ENCODE measurements at places on chromosomes 1 and 21. TPM values are rescaled to one million over a fixed set of nuclear protein-coding genes. Genes with fewer than 3 reads are reported as not detected.

The TTC39A gene
- total RNA-seq = 27.5 TPM

The CELA2B gene
- not detected for total RNA-seq

The TRPM2 gene
- not detected for total RNA-seq

The SIM2 gene
- total RNA-seq = not detected

GRCh38 chr1:14945132-14946010, 208.2 kb upstream of the TMEM51 start:
- DNase-seq = no peak

DNA sequence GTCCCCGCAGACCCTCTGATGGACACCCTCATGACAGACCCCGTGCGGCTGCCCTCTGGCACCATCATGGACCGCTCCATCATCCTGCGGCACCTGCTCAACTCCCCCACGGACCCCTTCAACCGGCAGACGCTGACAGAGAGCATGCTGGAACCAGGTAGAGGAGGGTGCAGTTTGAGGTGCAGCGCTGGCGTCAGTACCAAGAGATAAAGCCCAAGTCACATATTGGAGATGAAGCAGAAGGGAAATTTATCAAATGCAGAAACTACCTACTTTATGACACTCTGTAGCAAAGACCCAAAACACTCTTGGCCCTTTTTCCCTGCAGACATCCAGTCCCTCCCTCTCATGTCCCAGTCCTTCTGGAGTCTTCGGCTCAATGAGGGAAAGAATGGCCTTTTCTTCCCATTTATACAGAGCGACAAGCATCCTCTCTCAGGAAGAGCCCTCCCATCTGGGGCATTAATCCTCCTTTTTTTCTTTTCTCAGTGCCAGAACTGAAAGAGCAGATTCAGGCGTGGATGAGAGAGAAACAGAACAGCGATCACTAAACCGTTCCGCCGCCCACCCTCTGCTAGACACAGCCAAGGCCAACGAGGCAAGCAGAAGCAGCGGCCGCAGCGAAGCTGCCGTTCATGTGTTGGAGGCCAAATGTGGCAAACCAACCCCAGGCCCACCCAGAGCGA, 30.8 kb upstream of the KIF1B start:
- no peak for DNase-seq

DNA sequence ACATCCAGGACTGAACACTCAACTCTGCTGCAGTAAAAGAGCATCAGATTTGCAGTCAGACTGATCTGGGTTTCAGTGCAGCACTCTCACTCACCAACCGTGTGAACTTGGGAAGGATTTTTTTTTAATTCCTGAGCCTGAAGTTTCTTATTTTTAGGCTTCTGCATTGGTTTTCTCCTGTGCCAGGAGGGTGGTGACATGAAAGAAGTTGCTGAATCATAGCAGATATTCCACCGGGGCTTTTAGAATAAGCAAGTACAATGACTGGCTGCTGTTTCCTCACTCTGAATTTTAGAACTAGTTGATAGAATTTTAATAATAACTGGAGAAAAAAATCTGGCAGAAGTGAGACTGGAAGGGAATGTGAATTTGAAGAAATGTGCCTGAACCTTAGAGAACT, 11.6 kb downstream of the ADAM30 start:
- DNase-seq = no peak

DNA sequence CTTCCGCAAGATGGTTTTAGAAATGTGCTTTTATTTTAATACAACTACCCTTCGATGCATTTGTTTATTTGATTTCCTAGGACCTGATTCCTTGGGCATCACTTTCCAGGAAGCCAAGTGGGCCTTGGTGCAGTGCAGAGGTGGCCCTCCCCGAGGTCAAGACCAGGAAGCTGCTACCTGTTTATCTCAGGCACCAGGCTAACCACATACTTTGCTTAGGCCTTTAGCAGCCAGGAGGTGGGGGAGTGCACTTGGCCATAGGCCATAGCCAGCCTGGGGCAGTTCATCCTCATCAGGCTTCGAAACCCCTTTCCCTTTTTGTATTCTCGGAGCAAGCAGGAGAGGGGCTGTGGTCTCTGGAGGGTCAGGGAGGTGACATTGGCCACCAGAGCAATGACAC, 45.4 kb downstream of the SMYD2 start:
- DNase-seq = no peak

GRCh38 chr1:234936612-234937389, 191.8 kb downstream of the TOMM20 start:
- no peak for DNase-seq

- DNase-seq = peak; percentile 55
Measured at GRCh38 chr1:6427441-6428390, 3.1 kb downstream of the ESPN start.

GRCh38 chr1:97524211-97524610, 396.6 kb downstream of the DPYD start:
- DNase-seq = no peak

DNA sequence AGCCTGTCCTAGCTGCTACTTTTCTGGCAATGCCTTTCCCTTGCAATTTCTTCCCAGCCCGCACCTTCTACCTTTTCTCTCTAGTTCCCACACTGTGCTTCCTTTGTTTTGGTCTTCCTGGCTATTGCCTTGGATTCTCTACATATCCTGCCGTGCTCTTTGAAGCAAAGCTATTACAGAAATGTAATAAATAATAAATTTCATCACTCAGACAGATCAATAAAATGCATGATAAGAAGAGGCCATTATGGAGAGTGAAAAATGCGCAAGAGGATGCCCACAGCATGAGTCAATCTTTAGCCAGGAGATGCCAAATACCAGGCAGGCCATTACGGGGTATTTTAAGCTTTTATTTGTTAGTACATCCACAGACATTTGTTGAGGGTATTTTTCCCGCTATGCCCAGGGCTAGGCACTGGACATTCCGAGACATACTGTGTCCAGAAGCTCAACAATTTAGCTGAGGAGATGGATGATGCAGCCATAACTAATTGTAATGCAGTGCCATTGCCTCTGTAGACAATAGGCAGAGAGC, 163.6 kb downstream of the ST6GALNAC3 start:
- no peak for DNase-seq

DNA sequence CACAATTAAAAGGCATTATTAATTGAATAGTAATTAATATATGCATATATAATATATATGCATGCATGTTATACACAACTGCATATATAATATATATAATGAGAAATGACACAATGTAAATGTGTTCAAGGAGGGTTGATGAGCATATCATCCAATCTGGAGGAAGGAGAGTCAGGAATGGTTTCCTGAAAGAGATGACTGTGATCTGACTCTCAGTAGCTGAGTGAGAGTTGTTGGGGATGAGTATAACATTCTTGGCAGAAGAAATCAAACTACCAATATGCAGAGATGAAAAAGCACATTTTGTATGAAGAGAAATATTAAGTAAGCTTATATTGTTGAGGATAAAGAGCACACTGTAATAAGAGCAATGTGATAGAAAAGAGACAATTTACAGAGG, 37.3 kb downstream of the F13B start:
- DNase-seq = no peak

DNA sequence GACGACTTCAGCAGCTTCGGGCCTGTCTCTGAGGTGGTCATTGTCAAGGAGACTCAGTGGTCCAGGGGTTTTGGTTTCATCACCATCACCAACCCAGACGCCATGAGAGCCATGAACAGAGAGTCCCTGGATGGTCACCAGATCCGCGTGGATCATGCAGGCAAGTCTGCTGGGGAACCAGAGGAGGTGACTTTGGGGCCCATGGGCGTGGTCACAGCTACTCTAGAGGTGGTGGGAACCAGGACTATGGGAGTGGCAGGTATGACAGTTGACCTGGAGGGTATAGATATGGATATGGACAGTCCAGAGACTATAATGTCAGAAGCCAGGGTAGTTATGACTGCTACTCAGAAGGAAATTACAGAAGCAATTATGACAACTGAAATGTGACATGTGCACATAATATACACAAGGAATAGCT, 19.3 kb upstream of the METTL13 start:
- no peak for DNase-seq

All from Caki2 (cell line).